ENCODE measurements at places on chromosomes 13 and 19.

GRCh38 chr13:34391076-34391475 lies 551.0 kb upstream of the NBEA start:
- DNase-seq = no peak

DNA sequence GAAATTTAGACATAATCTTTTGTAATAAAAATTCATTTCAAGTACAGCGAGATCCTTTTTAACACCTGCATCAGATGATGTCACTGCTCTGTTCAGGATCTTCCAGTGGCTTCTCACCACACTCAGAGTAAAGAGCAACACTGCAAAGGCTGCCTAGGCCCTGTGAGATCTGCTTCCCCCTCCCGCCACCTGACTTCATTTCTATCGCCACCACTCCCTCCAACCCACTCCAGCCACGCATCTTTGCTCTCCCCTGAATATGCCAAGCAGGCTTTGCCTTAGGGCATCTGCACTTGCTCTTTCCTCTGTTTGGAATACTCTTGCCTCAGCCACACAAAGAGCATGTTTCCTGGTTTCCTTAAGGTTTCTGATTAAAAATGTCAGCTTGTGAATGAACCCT lies 58.3 kb downstream of the MBNL2 start:
- DNase-seq = no peak

- DNase-seq = peak; percentile 62
These were observed 7.7 kb downstream of the PGLYRP1 start for GRCh38 chr19:46014941-46015686.

- DNase-seq = no peak
These were observed 28.3 kb downstream of the KLF12 start for GRCh38 chr13:74105871-74106270.

GRCh38 chr13:77002590-77003190 lies 10.8 kb downstream of the CLN5 start:
- DNase-seq = no peak

DNA sequence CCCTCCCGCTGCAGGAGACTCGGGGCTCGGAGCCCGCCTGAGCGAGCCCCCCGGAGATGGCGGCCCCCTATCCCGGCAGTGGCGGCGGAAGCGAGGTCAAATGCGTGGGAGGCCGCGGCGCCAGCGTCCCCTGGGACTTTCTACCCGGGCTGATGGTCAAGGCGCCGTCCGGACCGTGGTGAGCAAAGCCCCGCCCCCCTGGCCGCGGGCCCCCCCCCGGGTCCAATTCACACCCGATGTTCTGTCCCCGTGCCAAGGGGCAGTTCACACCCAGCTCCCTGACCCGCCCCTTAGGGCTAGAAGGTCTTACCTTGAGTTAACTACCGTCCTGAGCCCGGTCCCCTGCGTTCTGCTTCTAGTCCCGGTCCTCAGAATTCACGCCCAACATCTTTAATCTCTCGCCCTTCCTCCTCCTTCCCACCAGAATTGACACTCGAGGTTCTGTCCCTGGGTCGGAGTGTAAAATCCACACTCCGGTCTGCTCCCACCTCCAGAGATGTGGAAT lies 1.4 kb downstream of the NPAS1 start:
- no peak for DNase-seq

- no peak for DNase-seq
These were observed 2.0 kb downstream of the ZSCAN1 start for GRCh38 chr19:58035863-58036262.

- DNase-seq = no peak
These were observed 122.8 kb downstream of the CRYL1 start for GRCh38 chr13:20402881-20403280.

- DNase-seq = no peak
These were observed 26.9 kb upstream of the CYP2A7 start for GRCh38 chr19:40908976-40909375.

GRCh38 chr19:18765224-18765623 lies 25.9 kb downstream of the COMP start:
- no peak for DNase-seq

DNA sequence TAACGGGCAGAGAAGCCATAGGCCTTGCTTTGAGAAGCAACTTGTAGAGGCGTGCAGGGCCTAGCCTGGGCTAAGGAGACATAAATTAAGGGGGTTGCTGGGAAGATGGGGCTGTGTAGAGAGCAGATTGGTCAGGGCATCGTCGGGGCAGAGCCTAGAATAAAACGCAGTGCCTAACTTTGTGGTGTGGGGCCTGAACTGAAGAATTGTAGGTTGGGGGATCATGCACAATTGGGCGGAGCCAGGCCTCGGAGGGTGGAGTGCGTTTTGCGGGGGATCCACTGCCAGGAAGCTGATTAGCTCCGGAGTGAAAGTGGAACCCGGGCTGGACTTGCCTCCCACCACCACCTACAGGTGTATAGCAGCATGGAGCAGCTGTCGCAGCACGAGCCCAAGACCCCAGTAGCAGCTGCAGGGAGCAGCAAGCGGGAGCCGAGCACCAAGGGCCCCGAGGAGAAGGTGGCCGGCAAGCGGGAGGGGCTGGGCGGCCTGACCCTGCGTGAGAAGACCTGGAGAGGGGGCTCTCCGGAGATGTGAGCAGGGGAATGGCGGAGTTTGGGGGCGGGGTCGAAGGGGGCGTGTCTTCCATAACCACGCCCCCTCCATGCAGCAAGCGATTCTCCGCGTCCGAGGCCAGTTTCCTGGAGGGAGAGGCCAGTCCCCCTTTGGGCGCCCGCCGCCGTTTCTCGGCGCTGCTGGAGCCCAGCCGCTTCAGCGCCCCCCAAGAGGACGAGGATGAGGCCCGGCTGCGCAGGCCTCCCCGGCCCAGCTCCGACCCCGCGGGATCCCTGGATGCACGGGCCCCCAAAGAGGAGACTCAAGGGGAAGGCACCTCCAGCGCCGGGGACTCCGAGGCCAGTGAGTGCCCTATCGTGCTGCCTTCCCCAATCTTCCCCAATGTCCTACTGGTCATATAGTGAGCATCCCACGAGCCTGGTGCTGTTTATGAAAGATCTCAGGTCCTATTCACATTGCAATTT lies 13.8 kb downstream of the DNASE2 start:
- DNase-seq = peak; percentile 59

DNA sequence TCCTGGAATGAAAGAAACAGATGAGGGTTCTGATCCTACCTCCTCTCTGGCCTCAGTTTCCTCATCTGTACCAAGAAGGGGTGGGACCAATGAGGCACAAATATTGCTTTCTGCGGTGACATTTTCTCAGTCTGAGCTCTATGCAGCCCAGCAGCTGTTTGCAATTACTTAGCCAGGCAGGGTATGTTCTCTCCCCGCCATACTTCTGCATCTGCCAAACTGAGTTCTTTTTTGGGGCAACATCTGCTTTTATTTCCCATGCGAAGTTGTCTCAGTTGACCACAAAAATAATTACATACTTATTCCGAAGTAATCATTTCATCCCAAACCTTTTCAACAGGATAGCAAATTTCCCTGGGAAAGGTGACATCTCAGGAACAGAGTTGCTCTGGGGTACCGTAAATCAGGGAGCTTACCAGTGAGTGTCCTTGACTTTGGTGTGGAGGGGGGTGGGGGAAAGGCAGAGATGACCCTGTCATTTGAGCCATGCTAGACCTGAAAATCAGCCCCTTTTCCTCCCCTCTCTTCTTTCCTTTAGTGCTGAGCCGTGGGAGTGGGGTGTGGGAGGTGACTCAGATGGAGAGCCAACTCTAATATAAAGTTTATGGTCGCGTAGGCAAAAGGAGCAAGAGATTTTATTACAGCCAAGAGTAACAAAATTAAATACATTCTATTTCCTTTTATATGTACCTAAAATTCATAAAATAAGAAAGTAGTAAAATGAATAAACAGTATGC lies 165.7 kb upstream of the KL start:
- DNase-seq = no peak

- no peak for DNase-seq
These were observed 47.1 kb downstream of the INSR start for GRCh38 chr19:7247155-7247554.

DNA sequence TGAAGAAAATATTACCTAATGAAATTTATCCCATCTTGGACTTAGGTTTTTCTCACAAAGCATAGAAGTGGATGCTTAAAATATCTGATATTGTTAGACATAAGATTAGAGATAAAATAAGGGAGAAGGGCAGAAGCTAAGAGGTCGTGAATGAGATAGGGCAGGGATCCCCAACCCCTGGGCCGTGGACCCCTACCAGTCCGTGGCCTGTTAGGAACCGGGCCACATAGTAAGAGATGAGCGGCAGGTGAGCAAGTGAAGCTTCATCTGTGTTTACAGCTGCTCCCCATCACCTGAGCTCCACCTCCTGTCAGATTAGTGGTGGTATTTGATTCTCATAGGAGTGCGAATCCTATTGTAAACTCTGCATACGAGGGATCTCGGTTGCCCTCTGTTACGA lies 202.9 kb downstream of the GPC5 start:
- DNase-seq = no peak

DNA sequence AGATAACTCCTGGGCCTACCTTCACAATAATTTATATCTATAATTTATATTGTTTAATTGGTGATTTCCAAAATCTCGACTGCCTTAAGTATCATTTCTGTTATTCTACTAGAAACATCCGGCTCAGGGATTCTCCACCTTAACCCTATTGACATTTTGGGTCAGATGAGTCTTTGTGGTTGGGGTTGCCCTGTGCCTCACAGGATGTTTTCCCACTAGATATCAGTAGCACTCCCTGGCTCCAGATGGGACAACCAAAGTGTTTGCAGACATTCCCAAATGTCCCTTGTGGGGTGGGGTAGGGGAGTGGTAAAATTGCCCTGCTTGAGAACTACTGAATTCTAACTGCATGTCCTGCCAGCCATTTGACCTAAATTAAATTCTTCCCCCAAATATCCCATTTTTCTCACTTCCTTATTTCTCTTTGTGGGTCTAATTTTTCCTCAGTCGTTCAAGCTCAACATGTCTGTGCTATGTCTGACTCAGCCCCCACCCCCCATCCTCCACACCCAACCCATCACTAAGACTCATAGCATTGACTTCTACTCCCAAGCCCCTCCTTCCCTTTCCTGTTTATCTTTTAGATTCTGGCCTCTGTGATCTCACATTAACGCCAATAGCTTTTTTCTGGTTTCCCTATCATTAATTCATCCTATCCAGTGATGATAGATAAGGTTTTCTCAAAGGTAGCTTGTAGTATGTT lies 545.1 kb downstream of the EFNB2 start:
- no peak for DNase-seq

DNA sequence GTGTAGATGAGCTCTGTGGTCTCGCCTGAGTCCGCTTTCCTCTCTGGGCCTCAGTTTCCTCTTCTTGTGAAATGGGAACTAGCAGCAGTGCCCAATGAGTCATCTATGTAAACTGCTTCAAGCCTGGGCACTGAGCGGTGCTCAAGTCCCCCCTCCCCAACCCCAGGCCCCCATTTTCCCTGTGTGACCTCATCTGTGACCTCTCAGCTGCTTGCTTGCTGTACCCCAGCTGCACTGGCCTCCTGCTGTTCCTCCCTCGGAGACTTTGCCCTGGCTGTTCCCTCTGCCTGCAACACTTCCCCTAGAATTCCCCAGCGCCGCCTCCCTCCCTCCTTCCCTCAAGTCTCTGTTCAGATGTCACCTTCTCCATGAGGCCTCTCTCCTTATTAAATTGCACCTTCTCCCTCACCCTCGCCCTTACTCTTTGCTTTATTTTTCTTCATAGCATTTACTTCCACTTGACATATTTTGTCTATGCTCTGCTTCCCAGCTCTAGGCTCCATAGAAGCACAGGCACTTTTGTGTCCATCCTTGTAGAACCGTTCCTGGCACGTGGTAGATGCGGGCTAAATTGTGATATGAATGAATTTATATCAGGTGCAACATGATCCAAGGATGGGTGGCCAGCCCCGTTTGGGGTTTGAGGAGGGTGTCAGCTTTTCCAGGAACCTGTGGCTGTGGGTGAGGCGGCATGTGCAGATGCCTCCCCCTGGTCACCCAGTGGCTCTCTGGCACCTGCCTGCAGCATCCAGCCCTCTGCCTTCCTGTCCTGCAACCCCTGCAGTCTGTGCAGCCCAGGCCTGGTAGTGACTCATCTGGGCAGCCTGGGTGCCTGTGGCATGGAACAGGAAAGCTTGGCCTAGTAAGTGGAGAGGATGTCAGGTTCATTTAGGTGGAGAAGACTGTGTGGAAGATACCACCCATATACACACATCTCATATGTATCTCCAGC lies 26.3 kb downstream of the SIPA1L3 start:
- DNase-seq = no peak

DNA sequence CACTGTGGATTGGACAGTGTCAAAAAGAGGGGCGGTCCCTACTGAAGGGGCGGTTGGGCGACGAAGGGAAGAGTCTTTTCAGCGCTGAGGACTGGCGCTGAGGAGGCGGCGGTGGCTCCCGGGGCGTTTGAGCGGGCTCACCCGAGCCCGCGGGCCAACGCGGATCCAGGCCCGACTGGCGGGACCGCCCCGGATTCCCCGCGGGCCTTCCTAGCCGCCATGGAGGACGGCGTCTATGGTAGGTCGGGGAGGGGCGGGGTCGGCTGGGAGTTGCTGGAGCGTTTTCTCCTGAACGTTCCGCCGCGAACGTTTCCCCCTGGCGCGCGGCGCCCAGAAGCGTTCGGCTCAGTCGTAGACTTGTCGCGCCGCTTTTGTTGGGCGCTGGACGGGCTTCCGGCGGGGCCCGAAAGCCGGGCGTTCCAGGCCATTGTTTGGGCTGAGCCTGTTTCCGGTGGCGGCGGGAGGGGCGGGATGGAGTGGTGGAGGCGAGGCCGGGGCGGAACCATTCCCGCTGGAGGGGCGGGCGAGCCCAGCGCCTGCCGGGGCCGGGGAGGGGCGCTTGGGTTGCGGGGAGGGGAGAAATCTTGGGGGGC lies at the start of gene CYTH2:
CYTH2 (plus strand) TSS at position 81 of the 593 bp plus-strand sequence; CDS start at position 220, 139 bp downstream.
- peak; percentile 58 for DNase-seq

DNA sequence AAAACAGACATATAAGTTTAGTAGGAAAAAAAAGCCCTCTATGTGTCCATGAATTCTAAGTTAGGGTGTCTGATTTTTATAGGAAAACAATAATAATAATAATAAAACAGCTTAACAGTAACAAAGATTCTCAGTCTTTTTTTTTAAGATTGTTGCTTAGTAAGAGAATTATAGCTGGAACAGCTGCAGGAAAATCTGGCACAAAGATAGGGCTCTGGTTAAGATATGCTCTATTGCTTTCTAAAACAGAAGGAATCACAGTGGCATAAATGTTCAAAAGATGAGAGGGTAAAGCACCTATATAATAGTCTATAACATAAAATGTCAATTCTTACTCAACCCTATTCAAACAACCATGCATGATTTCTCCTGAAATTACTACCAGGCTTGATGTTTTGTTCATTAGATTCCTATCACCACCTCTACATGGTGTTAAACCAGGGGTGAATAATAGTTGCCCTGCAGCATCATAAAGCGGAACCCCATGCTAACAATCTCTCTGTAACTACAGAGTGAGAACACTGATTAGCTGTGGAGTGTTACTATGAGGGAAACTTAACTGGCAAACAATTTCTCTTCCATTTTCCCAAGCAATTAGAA lies 541.4 kb upstream of the MIR17HG start:
- no peak for DNase-seq

- DNase-seq = no peak
These were observed 40.1 kb downstream of the METTL21C start for GRCh38 chr13:102654756-102655155.

Measured in T-helper 1 cell (primary cell).